GM04503 (cell line): ENCODE measurements at places on chromosomes 12 and 14.

GRCh38 chr12:7479771-7480170, 23.8 kb downstream of the CD163 start:
- no peak for DNase-seq

GRCh38 chr14:61470961-61471293, 149.5 kb downstream of the PRKCH start:
- no peak for DNase-seq

- DNase-seq: no peak
Observed at GRCh38 chr12:116996621-116997020, 85.9 kb downstream of the FBXW8 start.

- no peak for DNase-seq
Observed at GRCh38 chr12:42660968-42661937, 71.7 kb upstream of the PRICKLE1 start.

DNA sequence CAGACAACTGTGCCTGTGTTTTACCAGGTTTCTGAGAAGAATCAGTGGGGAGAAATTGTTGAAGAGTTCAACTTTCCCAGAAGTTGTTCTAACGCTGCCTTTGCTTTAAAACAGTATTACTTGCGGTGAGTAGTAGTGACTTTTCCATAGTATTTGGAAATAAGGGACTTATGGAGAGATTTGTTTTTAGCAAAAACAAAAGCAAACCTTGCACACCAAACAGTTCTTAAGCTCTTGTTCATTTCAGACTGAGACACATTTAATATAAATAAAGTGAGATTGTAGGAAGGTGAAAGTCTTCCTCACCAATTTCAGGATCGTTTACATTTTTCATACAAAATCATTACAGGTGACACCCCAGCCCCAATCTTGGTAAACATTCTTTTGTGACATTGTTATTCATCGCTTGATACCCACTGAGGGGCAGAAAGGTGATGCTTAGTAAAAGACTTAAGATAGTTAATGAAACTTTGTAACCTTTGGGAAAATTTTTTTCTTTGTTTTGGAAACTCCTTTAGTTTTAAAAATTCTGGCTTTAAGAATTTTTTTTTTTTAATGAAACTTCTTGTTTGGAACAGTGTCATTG, 1.8 kb downstream of the ARID2 start:
- DNase-seq: no peak

DNA sequence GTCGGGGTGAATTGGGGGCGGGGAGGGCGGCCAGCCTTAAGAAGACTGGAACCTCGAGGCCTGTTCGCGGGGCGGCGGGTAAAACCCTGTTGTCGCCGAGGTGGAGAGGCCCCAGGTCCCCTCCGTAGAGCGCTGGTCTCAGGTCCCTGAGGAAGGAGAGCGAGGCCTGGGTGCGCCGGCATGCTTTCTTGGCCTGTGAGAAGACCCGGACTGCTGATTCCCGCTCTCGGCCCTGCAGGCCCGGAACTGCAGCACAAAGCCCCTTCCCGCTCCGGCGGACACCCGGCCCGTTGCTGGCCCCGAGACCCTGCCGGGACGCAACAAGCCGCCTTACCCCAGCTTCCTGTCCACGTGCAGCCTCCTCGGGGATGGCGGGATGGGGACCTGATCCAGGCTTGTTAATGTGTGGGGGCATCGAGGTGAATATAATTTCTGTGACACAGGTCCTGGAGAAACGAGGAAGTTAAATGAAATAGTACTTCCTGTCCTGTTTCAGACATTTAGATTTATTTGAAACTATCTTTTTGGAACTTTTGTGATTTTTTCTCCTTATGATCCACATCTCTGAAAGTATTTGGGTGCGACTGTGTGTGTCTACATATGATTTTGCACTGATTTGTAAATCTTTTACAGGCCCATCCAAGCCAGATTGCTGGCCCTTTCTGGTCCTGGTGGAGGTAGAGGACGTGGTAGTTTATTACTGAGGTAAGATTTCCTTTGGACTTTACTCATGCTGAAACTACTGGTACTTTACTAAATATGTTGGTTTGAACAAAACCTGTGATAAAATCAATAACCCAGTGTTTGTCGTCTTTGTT, 600 bp downstream of the PNN start:
- DNase-seq: no peak

DNA sequence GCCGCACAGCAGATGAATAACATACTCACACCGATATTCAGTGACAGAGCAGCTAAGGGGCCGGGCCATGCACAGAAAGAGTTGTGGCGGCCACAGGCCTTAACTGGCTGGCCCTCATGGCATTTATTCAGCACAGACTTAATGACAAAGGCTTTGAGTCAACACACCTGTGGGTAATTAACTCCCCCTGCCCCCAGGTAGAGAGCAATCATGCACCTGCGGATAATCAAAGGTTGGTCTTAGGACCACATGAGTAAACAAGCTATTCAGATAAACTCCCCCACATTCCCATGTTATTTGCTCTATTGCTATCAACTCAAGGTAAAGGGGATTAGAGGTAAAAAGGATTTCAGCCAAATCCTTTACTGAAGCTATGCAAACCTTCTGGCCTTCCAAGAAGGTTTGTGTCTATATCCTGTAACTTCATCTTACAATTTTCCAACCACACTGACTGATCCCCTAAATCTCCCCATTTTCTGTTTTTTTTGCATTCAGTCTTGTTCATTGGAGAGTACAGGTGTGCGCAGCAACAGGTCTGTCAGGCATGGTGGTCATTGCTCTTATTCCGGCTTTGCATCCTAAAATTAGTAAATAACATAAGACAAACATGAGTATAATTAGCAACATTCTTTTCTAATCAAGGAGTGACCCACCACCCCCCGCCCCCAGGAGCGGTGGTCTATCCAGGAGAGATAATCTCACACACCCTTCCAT, 16.9 kb upstream of the BLTP3B start:
- DNase-seq: no peak

DNA sequence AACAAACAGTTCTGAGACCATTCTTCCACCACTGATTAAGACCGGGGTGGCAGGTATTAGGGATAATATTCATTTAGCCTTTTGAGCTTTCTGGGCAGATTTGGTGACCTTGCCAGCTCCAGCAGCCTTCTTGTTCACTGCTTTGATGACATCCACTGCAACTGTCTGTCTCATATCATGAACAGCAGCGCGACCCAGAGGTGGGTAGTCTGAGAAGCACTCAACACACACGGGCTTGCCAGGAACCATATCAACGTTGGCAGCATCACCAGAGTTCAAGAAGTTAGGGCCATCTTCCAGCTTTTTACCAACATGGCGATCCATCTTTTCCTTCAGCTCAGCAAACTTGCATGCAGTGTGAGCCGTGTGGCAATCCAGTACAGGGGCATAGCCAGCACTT, 16.9 kb downstream of the AEBP2 start:
- DNase-seq: no peak

DNA sequence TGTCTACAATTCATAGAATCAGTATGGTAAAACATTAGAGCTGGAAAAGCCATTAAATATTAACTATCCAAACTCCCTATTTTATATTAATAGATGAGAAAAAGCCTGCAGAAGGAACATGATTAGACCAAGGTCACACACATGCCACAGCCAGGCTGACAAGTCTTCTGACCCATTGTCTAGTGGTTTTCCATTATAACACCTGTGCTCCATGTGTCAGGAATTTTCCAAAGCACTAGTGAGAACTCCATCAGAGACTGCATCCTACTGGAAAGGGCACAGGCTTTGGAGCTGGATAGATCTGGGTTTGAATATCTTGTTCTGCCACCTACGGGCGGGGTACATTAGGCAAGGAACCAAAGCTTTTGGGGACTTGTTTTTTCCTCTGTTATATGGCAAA, 325.5 kb downstream of the RAD51B start:
- no peak for DNase-seq

DNA sequence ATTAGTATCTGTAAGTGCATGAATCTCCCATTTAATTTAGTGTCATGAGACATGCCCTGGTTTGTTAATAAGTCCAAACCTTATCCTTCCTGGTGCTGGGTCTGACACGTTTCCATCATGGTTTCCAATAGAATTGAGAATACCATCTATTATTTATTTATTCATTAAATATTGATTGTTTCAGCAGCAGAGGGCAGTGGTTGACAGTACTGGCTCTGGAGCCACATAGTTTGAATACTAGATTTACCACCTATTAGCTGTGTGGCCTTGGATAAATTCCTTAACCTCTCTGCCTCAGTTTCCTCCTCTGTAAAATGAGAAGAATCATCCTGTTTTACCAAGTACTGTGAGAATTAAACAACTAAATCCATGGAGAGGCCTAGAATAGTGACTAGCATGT, 941 bp upstream of the STAB2 start:
- DNase-seq: no peak

- no peak for DNase-seq
Observed at GRCh38 chr12:113987261-113988063, 21.3 kb upstream of the RBM19 start.

DNA sequence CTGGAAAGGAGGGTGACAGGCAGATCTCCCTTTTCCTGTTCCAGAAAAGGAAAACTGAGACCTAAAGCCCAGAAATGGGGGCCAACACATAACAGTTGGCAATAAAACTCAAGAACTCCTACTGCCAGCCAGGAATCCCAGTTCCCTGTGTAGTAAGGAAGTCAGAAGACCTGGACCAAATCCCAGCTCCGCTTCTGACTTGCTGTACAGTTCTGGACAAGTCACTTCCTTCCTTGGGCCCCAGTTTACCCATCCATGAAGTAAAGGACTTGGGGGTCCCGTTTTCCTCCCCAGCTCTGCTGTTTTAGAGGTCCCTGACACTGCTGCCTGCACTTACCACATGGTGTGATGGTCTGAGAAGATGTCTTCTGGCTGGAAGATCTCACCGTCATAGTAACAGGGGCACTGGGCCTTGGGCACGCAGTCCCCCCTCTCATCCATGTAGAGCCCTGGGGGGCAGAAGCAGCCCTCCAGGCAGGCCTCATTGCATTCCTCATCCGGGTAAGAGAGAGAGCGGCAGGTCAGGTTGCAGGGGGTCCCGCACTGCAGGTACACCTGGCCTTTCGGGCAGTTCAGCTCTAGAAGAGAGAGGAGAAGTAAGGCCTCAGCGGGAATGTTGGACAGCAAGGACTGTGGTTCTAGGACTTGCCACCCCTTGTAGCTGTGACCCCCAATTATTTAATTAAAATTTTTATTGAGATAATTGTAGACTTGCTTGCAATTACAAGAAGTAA, 72.1 kb downstream of the VWF start:
- no peak for DNase-seq

DNA sequence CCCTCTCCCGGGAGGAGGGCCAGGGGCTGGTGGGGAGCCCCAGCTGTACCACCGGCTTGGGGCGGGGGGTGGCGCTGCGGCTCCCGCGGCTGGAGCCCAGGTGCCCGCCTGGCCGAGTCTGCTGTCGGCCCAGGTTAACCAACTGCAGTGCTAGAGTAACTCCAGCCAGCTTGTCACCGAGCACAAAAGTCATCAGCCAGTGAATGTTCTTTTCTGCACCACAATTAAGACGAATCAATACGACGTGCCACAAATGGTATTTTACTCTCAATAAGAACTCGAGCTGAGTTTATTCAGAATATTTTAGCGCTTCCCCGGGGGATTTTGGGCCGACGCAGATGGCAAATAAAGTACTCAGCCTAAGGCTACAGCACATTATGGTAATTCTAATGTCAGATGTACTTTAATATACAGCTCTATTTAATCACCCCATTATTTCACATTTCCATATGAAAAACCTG, 83.2 kb downstream of the BCL11B start:
- no peak for DNase-seq

DNA sequence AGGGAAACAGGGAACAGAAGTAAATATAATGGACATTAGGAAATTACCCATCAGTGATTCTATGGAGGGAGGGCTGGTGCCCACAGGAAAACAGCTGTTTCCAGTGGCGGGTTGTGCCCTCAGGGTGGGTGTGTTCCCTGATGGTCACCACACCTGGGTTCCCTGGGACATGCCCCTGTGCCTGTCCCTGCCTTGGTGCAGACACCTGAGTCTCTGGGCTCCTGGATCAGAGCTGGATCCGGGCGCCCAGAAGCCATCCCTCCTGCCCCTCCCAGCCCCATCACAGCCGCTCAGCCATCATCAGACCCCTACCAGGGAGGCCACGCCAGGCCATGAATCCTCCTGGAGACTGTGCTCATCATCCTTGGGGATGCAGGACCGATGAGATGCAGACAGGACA, 307.2 kb upstream of the SFSWAP start:
- no peak for DNase-seq

DNA sequence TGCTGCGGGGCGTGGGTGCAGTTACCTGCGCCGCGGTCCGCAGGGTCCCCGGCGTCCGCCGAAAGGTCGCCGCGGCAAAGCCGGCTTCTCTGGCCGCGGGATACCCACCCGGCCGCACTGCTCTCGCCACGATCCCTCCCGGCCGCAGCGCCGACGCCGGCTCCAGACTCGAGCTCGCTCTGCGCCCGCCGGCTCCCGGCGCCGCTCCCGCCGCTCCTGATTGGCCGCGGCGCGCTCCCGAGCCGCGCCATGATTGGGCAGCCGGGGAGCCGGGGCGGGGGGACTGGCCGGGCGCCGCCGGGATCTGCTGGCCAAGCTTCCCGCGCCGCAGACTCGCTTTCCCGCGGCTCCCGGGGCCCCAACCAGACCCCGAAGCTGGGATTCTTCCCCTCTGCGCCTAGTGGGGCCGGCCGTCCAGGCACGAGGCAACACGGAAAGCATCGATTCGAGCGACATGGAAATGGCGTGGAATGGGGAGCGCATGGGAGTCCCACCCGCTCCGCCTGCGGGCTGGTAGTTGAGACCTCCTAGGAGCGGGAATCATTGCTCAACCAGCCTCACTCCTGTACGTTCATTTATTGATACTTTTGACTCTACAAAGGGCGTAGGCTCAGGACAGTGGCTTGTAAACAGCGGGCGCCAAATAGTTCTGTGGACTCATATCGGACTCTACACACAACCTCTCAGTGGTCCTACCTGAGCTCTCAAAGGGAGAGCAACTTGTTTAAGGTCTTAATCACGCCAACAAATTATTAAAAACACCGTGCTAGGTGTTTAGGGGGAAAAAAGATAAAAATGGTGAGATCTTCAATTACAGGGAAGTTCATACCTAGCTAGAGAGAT, 36.4 kb upstream of the STON2 start:
- DNase-seq: no peak

GRCh38 chr12:89884416-89884898, 175.8 kb upstream of the ATP2B1 start:
- DNase-seq: no peak

DNA sequence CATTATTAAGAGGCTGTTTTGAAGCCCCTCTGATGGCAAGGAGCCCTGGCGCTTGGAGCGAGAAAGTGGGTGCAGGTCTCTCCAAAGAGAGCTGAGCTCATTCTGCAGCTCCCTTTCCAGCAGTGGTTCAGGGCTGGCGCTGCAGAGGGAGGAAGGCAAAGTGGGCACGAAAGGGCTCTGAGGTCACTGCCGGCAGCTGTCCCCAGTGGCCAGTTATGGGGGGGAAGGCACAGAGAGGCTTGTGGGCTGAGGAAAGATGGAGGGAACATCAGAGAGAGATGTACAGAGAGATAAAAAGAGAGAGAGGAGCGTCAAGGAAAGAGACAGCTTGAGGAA, 75.2 kb upstream of the TBX5 start:
- no peak for DNase-seq
